ENCODE measurements at places on chromosomes 13 and 19.

DNA sequence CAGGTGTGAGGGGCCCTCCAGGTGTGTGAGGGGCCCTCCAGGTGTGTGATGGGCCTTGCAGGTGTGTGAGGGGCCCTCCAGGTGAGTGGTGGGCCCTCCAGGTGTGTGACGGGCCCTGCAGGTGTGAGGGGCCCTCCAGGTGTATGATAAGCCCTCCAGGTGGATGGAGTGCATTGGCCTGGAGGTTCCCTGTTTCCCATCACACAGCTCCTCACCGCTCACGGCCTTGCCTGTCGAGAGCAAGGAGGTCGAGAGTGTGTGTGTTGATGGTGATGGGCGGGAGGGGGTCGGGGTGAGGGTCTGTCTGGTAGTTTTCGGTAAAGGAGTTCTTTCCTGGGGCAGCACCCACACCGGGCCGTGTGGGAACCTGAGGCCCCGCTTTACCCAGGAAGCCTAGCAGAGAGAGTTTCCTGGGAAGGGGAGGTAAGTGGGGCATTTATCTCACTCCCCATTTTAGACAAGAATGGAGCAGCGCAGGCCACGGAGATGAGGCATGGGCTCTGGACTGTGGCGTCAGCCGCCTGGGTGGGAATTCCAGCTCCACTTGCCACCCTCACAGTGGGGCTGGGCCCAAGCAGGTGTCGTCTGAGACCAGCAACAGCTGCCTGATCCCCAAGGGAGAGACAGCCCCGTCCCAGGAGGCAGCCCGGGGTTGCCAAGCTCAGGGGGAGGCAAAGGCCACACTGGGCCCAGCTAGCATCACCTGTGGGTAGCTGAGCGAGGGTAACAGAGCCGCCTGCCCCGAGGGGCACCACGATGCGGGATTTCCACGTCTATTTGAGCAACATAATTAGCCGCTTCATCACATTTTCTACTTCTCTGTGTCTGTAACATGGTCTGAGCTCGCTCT is 10.9 kb upstream of the GAS6 start:
- no peak for DNase-seq

DNA sequence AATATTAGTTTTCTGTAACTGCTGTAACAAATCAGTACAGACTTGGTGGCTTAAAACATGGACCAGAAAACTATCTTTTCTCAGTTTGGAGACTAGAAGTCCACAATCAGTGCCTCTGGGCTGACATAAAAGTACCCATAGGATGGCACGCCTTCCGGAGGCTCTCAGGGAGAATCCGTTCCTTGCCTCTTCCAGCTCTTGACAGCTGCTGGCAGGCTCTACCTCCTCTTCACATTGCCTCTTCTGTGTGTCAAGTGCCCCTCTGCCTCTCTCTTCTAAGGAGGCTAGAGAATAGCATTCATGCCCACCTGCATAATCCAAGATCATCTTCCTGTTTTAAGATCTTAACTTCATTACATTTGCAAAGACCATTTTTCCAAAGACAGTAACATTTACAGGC is 1194.2 kb downstream of the EFNB2 start:
- DNase-seq: no peak

DNA sequence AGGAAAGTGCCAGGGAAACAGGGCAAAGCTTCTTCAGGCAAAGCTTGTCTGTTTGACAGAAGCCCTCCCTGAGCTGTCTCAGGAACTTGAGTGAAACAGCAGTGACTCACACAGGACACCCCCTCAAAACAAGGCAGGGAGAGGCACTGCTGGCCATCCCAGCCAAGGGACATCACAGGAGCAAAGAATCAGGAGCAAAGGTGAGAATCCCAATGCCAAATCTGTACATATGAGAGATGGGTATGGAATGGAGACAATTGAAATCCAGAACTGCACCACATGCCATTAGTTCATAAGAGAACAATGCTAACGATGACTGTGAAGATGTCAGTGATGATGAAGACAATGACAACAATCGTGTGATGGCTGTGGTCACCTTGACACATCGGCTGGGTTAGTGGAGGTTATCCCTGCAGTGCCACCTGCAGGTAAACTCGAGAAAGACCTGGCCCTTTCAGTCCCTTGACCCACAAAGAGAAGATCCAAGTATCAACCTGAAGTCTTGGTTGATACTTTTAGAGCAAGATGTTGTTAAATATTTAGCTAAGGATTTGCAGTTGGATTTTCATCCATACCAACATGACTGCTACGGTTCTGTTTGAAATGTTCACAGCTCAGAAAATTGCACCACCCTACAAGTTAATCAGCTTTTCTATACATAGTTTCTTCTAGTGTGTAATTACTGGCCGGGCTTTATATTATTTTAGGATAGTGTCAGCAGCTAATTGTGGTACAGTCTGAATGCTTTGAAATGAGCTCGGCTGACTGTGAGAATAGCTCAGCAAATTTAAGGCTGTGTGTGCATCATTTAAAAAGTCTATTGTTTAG is 42.0 kb upstream of the IPO5 start:
- DNase-seq: no peak

- peak; percentile 26 for DNase-seq
Observed at GRCh38 chr19:49110567-49110966, 3.6 kb upstream of the LIN7B start.

GRCh38 chr13:23776698-23777574 is 112.3 kb downstream of the MIPEP start:
- no peak for DNase-seq

DNA sequence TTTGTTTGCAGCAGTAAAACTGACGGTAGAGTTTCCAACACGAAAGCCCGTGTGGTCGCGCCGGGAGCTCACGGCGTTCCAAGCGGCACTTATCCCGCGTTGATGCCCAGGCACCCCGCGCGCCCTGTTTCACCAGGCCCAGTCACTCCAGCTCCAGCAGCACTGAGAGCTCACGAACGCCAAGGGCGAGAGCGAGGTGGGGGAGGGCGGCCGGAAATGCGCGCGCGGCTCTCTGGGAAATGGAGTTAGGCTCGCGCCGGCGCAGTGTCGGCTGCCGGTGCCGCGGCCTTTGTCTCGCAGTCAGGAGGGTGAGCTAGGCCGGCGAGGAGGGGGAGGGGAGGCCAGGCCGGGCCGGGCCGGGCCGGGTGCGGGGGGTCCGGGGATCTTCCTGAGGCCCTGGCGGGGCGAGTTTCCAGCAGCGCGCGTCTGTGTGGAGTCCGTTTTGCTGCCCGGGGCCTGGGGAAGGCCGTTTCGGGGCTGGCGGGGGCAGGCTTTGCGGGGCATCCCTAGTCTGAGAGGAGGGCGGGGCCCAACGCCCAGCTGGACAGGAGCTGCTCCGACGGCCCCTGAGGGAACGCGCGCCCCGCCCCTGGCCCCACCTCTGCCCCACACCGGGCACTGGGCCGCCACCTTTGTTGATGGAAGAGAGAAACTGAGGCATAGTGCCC is at the start of gene ZNF135:
Gene ZNF135 (plus strand): TSS at position 280 of the 668 bp plus-strand sequence. CDS start 721 bp downstream, outside the sequence.
- peak; percentile 95 for DNase-seq

DNA sequence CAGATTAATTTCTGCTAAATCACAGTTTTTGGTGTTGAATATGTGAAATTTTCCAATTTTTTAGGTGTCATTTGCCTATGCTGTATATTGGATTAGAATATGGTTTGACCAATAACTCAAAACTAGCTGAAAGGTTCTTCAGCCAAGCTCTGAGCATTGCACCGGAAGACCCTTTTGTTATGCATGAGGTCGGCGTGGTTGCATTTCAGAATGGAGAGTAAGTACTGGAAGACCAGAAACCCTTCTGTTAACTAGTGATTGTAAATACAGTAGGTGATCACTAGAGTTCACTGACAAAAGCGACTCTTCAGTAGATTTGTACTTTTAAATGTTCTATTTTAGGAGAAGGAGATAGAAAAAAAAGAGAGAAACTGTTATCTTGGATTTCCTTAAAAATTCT is 22.3 kb downstream of the CDC16 start:
- no peak for DNase-seq

DNA sequence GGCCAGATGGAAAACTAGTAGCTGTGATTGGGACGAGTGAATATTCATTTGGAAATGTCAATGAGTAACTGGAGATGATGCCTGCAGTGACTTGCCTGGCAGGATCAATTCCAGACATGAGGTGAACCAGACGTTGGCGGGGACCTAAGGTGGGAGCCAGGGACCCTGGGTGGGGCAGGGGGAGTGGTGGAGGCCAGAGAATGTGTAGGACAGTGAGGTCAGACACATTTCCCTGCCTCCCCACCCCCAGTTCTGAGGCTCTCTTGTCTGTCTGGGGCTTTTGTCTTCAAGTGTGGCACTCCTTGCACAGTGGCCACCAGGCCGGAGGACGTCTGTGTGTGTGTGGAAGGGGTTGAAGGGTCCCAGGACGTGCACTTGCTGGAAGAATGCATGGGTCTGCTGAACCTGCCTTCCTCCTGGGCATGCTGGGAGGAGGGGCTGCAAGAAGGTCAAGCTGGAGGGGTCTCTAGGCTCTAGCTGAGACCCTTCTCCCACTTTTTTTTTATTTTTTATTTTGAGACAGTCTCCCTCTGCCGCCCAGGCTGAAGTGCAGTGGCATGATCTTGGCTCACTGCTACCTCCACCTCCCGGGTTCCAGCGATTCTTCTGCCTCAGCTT is 51.6 kb downstream of the CHST8 start:
- no peak for DNase-seq

DNA sequence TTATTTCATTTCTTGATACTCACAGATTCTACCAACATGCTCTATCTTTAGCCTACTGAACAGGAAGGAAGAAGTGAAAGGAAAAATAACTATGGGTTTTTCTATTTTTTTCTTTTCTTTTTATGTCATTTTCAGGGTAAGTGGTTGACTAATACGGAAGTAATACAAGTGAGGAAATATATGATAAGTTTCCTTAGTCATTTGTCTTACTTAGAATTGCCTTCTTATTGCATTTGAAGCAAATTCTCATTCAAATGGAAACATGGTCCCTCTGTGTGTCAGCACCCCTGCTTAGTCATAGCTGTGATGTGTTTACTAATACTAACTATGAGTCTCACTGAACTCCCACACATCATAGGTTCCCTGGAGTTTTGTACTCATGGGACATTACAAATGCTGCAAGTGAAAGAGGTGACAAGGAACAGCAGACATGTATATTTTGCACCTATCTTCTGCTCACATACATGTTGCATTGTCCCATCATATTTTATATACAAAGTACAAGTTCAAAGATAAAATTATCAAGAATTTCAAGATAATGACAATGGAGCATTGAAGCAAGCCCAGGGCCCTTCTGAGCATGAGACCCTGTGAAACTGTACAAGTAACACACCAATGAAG is 60.1 kb downstream of the DCT start:
- peak; percentile 4 for DNase-seq

DNA sequence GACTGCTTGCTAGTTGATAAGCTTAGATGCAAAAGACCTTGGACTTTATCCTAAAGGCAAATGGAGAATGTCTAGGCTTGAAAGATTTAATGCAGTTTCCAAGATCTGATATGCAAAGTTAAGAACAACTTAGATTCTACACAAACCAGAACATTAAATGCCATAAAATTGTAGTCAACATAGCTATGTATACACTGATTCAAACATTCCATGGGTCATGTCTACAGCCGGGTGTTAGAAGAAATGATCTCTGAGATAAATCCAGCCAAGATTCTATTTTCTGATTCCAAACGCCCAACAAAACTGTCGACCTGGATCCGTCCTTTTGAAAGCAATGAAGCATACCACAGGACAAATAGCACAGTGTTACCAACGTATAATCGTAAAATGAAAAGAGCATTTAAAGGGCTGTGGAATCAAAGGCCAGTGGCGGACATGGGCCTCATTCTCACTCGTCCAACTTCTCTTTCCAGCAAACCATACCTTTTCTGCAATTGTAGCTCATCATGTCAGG is 52.7 kb downstream of the KCTD12 start:
- no peak for DNase-seq

DNA sequence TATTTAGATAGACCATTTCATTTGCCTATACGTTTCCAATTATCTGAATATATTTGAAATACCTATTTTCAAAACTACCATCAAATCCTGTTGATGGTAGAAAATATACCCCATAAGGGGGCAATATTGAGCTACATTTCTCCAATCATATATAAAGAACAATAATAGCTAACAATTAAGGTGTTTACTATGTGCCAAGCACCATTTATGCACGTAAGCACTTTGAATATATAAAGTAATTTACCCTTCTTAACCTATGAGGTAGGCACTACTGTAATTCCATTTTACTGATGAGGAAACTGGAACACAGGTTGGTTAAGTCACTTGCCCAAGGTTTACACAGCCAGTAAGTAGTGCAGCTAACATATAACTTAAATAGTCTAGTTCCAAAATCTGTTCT is 79.2 kb downstream of the UBL3 start:
- peak; percentile 36 for DNase-seq

DNA sequence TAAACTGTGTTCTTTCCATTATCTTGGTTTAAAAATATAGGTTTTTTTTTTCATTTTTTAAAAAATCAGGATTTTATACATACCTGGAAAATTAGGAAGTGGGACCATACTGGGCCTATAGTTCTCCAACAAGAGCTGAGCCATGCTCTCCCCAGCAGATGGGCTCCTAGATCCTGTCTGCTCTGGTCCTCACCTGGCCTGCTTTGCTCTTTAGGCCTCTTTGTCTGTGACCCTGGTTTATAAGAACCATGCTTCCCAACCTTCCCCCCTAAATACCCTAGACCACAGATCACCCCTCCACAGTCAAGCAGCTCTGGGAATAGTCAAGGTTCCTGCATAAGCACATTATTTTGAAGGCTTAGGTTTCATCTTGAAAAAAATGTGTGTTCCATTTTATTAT is 185.0 kb upstream of the TSHZ3 start:
- DNase-seq: no peak

GRCh38 chr19:27748551-27749152 is 1464.3 kb downstream of the UQCRFS1 start:
- DNase-seq: no peak

GRCh38 chr13:110856942-110857835 is 57.7 kb downstream of the ANKRD10 start:
- no peak for DNase-seq

DNA sequence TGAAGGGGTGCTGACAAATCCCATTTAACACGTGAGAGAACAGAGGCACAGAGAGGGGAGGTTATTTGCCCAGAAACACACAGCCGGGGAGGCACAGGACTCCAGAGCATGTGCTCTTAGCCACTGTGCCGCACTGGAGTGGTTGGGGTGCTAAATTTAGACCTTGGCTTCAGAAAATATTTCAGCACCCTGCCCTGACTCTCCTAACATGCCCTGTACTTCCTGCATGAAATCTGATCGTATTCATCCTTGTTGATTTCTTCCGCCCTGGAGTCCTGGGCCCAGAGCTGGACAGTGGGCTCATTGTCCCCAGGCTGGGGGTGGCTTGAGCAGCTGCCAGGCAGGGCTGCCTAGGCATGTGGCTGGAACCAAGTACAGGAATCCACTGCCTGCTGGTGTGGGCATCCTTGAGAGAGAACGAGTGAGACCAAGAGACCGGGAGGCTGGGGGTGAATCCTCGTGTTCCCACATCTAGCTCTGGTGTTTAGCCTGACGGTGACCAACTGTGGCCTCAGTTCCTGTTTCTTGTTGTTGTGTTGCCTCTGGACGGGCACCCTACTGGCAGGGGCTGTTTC is 5.3 kb downstream of the SLC27A1 start:
- peak; percentile 85 for DNase-seq

- no peak for DNase-seq
Observed at GRCh38 chr13:49789968-49790367, 2.5 kb downstream of the KPNA3 start.

Data from astrocyte of the hippocampus (primary cell).